ENCODE measurements at places on chromosomes 2 and 18.

GRCh38 chr18:13527730-13528129 lies 198.6 kb downstream of the FAM210A start:
- no peak for DNase-seq

DNA sequence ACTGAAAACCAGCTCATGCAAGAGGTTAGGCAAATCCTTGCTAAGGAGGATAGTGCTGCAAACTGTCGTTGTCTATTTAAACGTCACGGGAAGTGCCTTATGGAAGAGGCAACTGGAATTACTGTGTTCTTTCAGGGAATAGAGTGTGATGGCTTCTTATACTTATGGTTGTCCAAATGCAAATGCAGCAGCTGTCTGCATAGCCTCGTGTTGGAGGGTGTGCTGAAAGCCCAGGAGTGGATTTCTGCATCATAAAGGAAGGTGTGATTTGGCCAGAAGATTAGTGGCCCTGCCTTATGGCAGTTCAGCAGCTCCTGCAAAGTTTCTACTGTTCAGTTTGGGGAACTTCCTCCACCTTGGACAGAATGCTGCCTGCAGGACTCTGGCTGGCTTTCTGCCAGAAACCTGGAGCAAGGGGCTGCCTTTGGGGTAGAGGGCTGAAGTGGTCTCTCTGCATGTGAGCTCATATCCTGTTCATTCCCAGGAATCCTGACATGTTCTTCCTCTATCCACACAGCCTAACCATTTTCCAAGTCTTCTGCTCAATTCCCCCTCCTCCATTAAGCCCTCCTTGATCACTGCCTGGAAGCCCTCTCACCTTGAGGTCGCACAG lies 321.2 kb upstream of the CXCR4 start:
- DNase-seq, result no peak

- DNase-seq, result no peak
These were observed 1072.3 kb downstream of the LRP1B start for GRCh38 chr2:141058556-141058955.

- no peak for DNase-seq
These were observed 149.4 kb upstream of the EPAS1 start for GRCh38 chr2:46147626-46148368.

GRCh38 chr2:74138600-74139323 lies 8.9 kb downstream of the BOLA3 start:
- DNase-seq, result no peak

GRCh38 chr2:230160112-230160660 lies 59.6 kb downstream of the SP110 start:
- peak; percentile 8 for DNase-seq

GRCh38 chr2:73013936-73014335 lies 57.6 kb downstream of the SFXN5 start:
- DNase-seq, result peak; percentile 63

DNA sequence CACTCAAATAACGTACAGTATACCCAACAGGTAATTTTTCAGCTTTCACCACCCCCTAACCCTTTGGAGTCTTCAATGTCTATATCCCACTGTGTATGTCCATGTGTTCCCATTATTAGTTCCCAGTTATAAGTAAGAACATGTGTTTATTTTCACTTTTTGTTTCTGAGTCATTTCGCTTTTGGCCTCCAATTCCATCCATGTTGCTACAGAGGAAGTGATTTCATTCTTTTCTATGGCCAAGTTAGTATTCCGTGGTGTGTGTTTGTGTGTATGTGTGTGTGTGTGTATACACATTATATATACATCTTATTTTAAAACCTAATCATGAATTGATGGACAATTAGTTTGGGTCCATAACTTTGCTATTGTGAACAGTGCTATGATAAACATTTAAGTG lies 464.4 kb downstream of the CMPK2 start:
- no peak for DNase-seq

GRCh38 chr2:224163566-224164307 lies 124.7 kb upstream of the SERPINE2 start:
- DNase-seq, result no peak

GRCh38 chr2:206937555-206937954 lies 1.8 kb upstream of the CPO start:
- DNase-seq, result no peak

DNA sequence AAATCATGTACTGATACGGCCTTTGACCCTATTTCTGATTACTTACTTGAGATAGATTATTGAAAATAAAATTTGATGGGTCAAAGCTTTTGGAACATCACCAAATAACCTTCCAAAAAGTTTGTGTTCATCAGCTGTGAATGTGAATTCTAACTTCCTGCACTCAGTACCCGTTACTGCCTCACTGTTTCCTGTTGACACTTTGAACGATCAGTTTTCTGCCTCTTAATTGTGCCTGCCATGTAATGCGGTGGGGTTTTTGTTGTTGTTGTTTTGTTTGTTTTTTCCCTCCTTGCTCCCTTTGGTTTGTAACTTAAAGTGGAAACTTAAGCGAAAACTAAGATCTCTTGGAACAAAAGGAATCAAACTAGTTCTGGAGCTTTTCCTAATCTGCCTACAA lies 18.9 kb downstream of the ATG16L1 start:
- DNase-seq, result no peak

DNA sequence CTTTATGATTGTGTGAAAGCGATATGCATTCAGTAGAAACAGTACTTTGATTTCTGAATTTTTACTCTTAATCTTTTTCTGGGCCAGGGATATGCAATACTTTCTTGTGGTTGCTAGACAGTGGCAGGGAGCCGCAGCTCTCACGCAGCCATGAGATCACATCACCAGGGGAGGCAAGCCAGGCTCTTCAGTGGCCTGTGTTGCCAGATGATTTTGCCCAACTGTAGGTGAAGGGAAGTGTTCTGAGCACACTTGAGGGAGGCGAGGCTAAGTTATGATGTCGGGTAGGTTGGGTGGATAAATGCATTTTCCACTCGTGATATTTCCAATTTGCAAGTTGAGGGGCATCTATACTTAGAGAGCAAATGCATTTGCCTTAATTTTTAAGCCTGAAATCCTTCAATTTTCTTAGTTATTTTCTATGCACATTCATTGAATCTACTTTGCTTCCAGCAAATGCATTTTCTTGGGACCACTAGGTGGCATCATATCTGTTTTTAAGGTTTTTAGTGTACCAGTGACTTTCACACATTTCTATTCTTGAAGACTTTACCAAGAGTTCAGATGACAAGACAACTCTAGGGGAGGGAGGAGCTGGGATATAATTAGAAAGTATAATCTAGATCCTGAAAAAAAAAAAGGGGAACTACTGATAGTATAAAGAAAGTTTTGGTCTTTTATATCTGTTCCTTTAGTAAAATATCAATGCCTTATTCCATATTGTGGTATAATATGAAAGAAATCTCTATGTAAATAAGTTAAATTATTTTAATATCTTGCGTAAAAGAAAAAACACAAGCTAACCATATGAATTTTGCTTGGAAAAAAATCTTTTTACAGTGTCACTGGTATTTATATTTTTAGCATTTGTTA lies 643.3 kb downstream of the SOCS6 start:
- DNase-seq, result peak; percentile 33

- no peak for DNase-seq
These were observed 2.4 kb downstream of the EN1 start for GRCh38 chr2:118845005-118845521.

GRCh38 chr18:21218862-21219261 lies 23.2 kb upstream of the GREB1L start:
- DNase-seq, result peak; percentile 43

DNA sequence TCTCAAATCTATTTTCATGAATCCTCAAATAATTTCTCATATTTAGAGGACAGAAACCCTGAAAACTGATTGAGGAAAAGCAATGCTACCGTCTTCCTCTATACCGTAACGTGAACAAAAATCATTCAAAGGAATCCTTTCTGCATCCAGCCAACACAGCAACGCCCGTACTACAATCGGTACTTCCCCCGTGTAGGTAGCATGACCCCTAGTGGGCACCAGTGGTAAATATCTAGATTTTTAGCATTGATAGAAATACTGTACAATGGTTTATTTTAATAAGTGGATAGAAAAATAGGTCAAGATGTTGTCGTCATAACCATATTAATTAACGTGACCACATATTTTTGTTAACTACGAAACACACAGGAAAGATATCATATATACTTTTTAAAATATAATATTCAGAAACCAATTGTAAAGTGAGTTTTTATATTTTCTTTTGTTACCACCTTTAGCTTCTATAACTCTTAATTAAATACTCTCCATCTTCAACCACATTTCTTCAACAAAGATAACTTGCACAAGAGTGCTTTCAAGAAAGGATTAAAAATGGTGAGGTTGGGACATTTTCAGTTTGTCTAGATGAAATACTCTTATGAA lies 194.1 kb downstream of the SS18 start:
- DNase-seq, result peak; percentile 38

DNA sequence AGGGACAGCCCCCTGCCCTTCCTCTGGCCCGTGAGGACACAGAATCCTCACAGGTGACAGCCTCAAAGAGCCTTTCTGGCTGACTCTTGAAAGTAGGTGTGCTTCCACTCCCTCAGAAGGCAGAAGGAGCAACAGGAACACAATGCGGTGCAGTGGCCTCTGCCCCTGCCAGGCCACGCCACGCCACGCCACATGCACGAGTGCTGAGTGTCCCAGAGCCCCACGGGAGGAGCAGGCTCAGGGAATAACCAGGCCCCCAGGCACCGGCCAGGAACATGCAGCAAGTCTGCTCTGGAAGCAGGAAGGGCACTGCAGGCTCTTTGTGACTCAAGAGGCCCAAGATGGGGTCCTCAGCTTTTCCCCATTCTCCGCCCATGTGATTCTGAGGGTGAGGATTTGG lies 18.1 kb upstream of the CCDC74B start:
- no peak for DNase-seq

- no peak for DNase-seq
These were observed 20.5 kb upstream of the STAT4 start for GRCh38 chr2:191171286-191171685.

DNA sequence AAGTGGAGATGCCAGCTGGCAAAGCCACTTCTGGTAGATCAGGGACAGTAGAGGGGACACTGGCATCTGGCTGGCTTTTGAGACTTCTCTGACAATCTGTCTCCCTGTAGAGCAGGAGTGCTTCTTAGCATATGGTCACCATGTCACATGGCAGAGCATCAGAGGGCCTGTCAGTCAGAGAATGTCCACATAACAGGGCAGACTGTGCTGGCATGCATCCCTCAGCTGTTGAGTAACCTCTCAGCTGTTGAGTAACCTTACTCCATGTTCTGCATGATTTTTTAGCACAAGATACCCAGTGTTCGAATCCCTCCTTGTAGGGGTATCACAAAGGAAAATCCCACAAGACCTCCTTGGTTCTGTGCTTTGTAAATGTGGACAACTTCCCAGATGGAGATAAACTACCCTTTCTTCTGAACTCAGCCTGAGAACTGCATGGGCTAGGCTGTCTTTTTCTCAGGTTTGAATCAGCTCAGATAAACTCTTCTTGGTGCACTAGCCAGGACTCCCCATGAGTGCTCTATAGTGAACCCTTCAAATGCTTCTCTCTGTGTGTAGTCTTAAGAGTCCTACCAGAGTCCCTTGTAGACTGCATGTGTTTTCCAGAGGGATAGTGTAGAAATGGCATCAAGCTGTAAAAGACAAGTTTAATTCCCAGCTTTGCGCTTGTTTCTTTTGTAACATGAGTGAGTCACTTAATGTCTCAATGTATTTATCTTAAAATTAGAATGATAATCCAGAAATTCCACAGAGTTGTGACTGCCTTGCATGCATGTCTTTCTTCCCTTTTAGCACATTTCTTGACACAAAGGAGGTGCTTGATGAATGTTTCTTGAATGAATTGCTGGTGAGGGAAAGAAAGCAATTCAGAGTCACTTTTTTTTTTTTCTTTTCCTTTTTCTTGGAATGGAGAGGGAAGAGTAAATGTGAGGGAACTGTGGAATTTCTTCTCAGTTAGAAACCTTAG lies 442.3 kb upstream of the HNMT start:
- no peak for DNase-seq

DNA sequence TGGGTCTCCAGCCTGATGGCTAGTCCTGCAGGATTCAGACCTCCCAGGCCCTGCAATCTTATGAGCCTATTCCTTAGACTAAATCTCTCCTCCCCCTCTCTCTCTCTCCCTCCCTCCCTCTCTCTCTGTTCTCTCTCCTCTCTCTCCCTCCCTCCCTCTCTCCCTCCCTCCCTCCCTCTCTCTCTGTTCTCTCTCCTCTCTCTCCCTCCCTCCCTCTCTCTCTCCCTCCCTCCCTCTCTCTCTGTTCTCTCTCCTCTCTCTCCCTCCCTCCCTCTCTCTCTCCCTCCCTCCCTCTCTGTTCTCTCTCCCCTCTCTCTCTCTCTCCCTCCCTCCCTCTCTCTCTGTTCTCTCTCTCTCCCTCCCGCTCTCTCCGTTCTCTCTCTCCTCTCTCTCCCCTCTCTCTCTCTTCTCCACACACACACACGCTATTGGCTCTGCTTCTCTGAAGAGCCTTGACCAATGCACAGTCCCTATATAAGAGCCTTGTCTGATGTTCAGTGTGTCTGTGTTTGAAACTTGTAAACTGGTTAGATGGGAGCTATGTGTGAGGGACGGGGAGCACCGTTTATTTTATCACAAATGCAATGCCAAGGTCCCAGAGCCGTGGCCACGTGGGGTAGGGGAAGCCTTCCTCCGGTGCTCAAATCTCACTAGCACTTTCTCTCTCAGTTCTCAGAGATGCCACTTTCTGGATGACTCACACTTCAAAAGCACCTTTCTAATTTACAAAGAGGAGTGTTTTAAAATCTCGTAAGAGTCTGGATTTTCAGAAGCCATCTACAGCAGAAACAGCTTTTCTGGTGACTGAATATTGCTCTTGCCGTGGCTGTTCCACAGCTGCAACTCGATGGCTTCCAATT lies 9.4 kb upstream of the PRLH start:
- no peak for DNase-seq

GRCh38 chr2:112706170-112706664 lies 14.6 kb upstream of the NT5DC4 start:
- DNase-seq, result peak; percentile 33

GRCh38 chr18:79834834-79835233 lies 37.1 kb downstream of the KCNG2 start:
- DNase-seq, result no peak

- no peak for DNase-seq
These were observed 18.9 kb upstream of the KLHL23 start for GRCh38 chr2:169714699-169715098.

- DNase-seq, result no peak
These were observed 42.0 kb upstream of the SCG2 start for GRCh38 chr2:223644136-223644535.

DNA sequence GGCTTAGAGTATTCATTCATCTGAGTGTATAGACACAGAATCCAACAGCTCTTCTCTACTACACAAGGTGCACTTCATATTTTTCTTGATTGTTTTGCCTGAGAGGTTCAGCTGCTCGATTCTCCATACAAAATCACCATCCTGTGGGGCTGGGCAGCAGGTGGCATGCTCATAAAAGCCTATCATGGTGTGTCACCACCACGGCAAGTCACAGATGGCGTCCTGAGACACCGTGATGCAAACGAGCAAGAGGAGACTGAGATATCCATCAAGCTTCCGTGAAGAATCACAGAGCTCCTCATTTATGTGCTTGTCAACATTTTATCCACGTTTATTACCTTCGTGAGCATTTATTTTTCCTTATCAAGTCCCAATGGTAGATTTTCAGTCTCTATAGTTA lies 22.4 kb upstream of the NRP2 start:
- no peak for DNase-seq
